ENCODE measurements at places on chromosomes 7 and 10.
A peak's percentile ranks its signal among the peaks of the same experiment; 100 is the strongest.

GRCh38 chr10:49605939-49606509, 4.1 kb upstream of the SLC18A3 start:
- DNase-seq = no peak

DNA sequence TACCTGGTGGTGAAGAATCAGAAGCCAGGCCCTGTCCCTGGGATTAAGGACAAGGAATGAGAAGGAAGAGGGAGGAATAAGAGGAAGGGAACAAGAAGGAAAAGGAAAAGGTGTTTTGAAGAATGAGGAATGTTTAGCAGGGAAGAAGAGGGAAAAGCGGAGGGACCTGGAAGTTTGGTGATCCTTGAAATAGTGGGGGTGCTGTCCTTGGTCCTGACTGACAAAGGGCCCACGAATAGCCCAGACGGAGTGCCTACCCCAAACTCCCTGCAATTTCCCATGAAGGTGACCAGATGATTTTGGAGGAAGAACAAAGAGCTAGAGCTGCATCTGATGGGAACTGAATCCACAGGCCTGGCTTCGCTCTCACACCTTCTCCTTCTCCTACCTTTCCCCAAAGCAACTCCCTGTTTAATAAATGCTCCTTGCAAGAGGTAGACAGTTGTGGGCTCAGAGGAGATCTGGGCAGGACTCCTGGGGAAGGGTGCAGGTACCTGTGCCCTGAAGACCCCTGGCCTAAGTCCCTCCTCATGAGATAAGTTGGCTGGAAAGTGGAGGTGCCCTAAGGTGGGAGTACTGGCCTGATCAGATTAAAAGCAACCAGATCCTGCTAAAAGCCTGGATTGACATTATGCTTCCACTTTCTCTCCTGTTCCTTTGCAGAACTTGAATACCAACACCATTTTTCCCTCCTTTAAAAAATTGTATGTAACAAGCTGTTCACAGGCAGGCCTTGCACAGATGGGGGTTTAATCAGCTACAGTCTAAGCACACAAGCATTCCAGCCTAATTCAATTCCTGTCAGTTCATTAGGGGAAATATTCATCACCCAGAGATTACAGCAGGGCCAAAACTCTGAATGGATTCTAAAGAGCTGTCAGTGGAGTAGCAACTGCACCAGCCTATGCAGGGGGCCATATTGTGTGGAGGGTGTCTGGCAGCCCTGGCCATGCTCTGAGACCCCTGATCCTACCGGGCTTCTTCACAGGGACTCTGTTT, 19.4 kb downstream of the KAZALD1 start:
- DNase-seq = no peak

GRCh38 chr7:80151274-80151665, 16.6 kb downstream of the GNAI1 start:
- DNase-seq = peak; percentile 92

DNA sequence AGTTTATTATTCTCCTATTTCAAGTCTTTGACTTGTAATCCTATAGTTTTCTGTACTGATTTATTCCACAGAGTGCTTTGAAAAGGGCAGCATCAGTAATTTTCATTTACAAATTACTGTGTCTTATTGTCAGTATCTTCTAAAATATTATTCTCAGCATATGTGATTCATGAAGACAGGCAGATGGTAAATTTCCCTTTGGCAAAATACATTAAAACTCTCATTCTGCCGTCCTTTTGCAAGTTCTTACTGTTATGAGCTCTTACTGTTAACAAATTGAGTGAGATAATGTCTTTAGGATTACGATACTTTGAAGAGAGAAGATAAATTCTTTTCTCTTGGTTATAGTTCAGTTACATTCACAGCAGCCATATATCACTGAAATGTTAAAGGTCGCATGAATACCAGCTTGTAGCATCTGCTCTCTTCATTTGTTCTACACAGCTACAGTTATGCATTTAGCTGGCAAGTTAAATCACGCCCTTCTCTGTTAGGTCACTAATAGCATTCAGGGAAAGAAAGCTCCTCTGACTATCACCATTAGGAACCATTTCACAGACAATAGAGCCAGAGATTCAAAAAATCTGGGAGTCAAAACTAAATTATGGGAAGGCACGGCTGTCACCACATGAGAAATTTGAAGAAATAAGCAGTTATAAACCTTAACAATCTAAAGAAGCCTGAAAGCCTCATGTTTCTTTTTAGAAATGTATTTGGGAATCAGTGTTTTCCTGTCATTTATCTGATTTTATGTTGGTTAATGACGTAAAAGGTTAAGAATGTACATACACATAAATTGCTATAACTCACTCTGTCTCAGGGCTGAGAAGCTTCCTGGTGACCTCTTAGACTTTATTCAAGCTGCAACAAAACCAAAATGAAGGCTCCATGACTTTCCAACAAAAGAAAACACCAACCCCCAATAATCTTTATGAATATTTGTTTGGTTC, 109.6 kb upstream of the SP4 start:
- no peak for DNase-seq

- no peak for DNase-seq
Measured at GRCh38 chr10:68566351-68566750, 6.2 kb downstream of the TET1 start.

DNA sequence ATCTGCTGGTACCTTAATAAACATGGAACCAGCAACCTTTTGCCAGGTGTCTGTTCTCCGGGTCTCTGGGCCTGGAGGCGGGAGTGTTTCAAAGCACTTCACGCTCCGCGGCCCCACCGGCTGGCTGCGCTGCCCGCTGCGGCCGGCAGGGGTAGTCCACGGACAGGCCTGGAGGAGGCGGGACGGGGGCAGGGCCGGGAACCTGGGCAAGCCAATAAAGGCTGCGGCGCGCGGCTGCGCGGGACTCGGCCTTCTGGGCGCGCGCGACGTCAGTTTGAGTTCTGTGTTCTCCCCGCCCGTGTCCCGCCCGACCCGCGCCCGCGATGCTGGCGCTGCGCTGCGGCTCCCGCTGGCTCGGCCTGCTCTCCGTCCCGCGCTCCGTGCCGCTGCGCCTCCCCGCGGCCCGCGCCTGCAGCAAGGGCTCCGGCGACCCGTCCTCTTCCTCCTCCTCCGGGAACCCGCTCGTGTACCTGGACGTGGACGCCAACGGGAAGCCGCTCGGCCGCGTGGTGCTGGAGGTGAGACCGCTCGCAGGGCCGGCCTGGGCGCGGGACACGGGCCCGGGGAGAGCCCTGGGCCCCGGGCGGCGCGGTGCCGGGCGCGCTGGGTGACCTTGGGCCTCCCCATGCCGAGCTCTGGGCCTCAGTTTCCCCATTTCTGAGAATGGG, at the start of gene PPIF:
Gene PPIF (plus strand): TSS at position 244 of the 668 bp plus-strand sequence. CDS start 80 bp downstream, at position 324.
- DNase-seq = peak; percentile 80

GRCh38 chr7:24885716-24886115, 94.3 kb downstream of the OSBPL3 start:
- no peak for DNase-seq

DNA sequence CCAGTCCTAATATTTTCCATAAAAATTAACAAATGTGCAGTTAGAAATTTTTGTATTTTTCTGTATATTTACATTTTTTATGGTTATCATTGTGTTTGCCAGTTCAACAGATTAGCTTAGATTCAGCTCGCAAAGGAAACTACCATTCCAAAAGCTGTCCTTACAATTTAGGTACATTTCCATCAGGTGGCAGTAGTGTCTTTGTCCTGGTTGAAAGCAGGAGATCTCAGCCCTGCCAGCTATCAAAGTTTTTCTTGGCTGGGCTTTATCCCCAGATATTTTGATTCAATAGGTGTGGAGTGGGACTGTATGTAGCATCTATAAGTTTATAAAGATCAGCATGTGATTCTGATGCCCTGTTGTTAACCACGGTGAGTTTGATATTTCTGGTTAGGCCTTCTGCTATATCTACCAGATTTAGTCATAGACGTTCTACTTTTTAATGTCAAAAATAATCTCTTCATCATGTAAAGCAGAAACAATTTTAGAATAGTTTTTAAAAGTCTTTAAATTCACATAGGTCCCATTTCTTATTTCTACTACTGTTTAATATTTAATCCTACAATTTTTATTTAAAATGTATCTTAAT, 15.5 kb upstream of the ICA1 start:
- DNase-seq = no peak

DNA sequence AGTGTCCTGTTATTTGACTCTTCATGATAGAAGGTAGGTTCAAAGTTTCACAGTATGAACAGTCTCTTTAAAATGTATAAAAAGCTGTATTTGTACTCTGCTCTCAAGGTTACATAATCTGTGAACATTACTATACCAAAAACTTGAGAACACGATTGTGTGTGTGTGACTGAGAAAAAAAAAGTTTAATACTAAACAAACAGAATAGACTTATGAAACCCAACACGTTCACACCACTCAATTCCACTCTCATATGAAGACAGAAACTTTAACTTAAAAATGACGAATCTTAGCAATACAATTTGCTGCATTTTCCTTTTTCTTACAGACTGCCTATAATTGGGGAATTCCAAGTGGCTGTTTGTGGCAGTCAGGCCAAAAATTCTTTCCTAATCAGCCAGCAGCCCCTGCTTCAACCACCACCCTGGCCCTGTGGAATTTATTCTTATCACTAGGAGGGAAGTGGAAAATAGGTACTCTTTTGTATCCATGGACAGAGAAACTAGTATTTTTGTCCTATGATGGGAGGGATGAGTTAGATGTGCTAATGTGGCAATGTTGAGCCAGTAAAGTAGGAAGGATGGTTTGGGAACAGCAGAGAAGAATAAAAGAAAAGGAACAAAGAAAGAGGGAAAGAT, 42.8 kb downstream of the MINDY3 start:
- peak; percentile 47 for DNase-seq

DNA sequence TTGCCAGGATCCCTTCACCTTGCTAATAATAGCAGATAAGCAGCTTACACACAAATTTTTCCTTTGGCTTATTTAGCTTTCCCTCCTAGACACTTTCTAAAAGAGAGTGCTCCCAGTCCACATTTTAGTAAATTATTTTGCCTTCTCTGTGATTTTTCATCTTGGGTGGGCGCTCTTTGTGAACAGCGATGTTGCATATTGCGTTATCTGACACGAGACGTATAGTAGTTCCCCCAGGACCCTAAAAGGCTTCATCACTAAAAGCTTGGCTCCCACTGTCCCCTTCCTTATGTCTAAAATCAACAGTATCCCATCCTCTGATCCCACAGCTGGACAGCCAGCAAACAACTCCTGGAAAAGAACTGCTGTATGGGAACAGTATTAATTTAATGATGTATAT, 232.9 kb downstream of the DYNC1I1 start:
- no peak for DNase-seq

GRCh38 chr7:116901143-116901542, 38.8 kb downstream of the CAPZA2 start:
- no peak for DNase-seq

GRCh38 chr7:16657656-16658279, 11.8 kb downstream of the BZW2 start:
- peak; percentile 76 for DNase-seq

DNA sequence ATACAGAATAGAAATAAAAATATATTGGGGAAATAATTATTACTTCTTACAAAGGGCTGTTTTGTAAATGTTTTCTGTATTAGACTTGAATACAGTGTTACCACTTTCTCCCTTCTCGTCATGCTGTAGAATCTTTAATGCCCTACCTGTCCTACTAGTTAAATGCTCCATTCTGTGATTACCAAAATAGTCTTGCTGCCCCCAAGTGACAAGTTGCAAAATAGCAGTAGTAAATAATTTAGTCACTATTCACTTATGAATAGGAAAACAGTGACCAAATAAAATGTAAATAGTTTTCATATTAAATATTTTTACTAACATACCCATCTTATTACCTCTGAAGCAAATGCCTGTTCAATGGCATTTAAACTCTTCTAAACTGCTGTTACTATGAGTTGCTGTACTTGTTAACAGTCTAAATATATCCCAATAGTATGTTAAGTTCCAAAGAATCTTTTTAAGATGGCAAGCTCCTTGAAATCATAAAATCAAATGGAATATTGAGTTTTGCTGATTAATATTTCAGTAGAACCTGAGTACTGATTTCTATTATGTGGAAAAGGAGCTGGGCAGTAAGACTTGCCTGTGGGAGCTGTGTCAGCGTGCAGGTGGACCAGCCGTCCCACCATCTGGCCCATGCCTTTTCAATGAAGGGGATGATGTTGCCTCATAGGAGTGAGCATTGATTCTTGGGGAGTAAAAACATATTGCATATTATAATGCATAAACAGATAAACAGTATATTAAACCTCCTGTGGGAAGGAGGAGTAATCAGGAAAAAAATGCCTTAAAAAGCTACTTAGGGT, 18.1 kb upstream of the OIT3 start:
- no peak for DNase-seq

DNA sequence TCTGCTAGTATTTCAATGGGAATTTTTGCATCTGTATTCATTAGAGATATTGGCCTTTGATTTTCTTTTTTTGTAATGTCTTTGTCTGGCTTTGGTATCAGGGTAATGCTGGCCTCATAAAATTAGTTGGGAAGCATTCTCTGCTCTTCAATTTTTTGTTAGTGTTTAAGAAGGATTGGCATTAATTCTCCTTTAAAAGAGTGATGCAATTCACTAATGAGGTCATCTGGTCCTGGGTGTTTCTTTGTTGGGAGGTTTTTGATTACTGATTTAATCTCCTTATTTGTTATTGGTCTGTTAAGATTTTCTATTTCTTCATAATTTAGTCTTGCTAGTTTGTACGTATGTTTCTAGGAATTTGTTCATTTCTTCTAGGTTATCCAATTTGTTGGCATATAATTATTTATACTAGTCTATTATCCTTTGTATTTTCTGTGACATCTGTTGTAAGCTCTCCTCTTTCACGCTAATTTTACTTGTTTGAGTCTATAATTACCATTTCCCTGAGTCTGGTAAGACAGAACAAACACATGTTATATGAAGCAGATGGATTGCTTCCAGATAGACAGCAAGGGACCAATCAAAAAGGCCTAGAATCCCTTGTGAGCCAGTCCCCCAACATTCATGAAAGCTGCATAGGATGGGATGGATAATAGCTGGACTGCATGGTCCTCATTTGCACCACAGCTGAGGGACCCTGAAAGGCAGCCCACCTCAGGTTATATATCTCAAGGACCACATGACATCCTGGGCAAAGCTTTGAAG, 54.4 kb downstream of the MTPAP start:
- no peak for DNase-seq

GRCh38 chr10:132027423-132027983, 38.2 kb upstream of the JAKMIP3 start:
- DNase-seq = peak; percentile 8

DNA sequence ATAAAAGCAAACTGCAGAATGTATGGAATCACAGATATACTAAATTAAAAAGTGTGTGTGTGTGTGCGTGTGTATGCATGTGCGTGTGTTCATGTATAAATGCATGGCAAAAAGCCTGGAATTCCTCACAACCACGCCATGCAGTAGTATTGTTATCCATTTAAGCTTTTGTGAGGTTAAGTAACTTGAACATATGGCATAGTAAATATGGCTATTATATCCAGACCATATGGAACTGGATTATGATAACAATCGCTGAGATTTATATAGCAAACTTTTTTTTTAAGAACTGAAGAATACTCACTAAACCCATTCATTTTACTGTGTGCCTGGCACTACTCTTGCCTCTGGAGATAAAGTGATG, 22.3 kb upstream of the NANOS1 start:
- no peak for DNase-seq

DNA sequence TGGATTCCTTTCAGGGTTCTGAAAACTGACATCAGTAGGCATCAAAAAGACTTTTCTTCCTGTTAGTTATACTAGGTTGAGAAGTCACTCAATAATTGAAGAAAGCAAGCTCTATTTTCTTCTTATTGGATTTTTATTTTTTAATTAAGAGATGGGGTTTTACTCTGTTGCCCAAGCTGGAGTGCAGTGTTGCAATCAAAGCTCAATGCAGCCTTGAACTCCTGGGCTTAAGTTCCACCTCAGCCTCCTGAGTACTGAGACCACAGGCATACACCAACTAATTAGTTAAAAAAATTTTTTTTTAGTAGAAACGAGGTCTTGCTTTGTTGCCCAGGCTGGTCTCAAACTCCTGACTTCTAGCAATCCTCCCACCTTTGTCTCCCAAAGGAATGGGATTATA, 28.0 kb downstream of the PIP4K2A start:
- no peak for DNase-seq
